CD4-positive, alpha-beta T cell treated with Interleukin-2 at 100 ng/mL for 4 hours (primary cell): ENCODE measurements at places on chromosomes 4 and X.

DNA sequence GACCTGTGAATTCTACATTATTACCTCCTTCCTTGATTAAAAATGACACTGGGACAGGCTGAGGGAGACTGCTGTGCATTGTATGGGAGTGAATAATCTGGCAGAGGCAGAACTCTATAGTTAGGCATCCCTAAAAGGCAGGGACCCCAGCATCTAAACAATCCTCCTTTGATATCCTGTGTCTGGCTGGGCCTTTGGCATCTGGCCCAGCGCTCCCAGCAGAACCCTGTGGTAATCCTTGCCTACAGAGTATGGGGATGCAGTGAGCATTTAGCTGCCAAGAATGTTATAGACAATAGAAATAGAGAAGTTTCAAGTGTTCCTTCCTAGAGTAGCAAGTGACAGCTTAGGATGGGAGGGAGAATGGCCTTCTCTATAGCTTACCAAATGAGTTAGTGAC is 38.5 kb downstream of the ZCCHC12 start:
- DNase-seq: no peak

GRCh38 chr4:61426229-61426628 is 226.1 kb downstream of the ADGRL3 start:
- no peak for DNase-seq

DNA sequence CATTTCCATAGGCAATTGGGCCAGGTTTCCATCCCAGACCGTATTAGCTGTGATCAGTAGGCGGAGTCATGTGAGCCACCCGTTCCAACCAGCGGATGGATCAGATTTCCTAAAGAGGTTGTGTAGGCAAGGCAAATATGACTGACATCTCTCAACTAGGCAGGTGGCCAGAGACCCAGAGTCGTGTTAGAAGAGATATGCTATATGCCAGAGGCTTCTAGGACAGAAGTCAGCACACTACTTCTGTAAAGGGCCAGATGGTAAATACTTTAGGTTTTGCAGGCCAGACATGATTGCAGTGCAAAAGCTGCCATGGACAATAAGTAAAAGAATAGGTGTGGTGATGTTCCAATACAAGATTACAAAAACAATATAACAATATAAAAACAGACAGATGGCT is 788.4 kb downstream of the RPA4 start:
- no peak for DNase-seq

GRCh38 chr4:167176723-167177367 is 57.4 kb downstream of the SPOCK3 start:
- DNase-seq: no peak

- DNase-seq: no peak
Measured at GRCh38 chr4:87270144-87270543, 49.7 kb upstream of the KLHL8 start.

DNA sequence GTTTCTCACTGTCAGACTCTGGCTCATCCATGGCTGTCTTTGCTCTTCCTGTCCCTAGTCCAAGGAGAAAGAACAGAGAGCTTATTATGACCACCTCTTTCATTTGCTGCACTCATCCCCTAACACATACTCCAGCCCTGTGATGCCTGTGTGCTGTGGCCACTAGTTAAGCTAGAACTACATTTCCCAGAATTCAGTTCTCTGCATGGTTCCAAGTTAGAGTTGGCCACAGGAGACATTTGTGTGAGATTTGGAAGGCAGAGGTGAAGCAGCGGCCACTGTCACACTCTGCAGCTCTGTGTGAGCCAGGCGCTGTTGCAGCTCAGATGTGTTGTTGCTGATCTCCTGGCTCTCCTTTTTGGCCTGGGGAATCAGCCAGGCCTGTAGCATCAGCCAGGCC is 188.2 kb upstream of the ATP6AP2 start:
- no peak for DNase-seq

- DNase-seq: peak; percentile 82
Measured at GRCh38 chrX:100768679-100769338, 36.9 kb upstream of the SYTL4 start.

- DNase-seq: no peak
Measured at GRCh38 chr4:168621806-168622589, 125.1 kb downstream of the PALLD start.

GRCh38 chrX:55640854-55641253 is 17.7 kb downstream of the FOXR2 start:
- no peak for DNase-seq

DNA sequence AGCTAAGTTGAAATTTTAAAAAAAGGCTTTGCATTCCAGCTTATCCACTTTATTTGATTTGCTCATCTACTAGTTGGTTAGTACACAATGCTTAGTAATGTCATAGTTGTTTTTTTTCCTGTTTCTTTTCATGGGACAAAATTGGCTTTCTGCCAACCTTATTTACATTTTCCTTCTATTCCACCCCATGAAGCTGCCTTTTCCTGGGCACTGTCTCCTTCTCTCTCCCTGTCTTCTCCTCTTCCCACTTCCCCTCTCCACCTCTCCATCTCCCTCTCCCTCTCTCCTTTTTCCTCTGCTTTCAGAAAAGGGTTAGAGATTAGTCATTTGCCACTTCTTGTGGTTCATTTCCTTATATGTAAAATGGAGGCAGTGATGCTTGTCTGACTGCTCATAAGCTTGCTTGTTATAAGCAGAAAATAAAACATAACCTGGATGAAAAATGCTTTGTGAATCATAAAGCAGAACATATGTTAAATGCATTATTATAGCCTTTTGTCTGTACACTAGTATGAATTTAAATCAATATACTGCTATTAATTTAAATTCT is 181.9 kb downstream of the CEP135 start:
- no peak for DNase-seq

- no peak for DNase-seq
Measured at GRCh38 chr4:153816542-153816941, 27.7 kb upstream of the SFRP2 start.

- DNase-seq: no peak
Measured at GRCh38 chrX:123181233-123181914, 2.7 kb upstream of the GRIA3 start.

DNA sequence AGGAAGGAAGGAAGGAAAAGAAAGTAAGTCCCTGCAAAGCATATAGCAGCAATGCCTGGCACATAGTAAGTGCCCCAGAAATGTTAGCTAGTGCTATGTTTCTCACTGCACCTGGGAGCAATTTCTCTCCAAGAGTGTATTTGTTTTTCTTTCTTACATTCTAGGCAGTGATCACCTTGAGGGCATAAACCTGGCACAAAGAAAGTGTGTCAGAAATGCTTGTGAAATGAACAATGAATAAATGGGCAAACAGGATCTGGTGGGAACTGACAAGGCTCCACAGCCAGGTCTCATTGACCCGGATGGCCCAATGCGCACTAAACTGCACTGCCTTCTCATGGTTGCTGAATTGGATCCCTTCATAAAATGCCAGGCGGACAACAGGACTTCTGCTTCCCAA is 316.4 kb downstream of the LDB2 start:
- DNase-seq: no peak

DNA sequence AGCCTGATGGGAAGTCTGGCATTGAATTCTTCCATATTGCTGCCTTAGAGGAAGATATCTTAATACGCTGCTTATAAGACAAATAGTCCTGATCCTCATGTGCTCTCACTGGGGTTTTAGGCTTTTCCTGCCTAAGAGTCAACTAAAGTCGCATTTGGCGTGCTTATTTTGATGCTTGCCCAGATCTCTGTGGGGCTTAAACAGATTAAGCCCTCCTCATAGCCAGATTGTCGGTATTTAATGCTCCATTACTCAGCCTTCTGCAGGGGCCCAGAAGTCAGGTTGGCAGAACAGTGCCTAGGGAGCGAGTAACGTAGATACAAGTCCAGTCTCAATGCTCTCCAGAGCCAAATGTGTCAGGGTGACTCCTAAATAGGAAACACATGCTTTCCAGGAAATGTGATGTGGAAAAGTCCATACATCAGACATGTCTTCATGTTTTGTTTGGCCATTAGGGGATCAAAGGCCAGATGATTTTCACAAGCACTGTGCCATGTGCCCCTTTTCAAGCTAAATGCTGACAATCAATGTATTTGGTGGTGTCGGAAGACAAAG is 262.8 kb downstream of the PRDM5 start:
- DNase-seq: no peak

GRCh38 chrX:154382483-154383069 is 3.5 kb downstream of the EMD start:
- no peak for DNase-seq

DNA sequence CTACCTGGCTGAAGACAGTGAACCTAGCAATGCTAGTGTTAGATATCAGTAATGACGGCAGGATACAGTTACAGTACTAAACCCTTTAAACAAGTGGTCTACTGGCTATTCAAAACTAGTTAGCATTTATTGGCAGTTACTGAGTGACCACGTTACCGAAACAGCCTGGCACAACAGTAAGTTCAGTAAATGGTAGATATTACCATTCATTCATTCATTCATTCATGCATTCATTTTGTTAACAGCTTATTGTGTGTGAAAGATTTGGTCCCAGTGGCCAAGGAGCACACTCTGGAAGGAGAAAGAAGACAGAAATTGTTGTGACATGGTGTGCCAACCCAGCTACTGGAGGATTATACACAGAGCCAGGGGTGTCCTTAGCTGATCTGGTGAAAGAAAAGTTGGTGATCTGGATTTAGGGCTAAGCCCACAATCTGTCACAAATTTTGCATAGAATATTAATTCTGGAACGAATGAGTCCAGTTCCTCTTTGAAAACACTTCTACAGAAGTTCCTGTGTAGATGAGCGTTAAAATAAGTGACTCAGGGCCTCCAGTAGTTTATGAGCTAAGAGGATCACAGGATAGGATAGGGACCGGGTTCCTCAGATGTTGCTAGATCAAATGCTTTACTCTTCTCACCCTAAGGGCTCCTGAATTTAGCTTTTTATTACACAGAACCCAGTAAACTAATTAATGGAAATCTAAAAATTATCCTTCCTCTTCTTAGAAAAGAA is 179.1 kb downstream of the CBR4 start:
- DNase-seq: no peak

- no peak for DNase-seq
Measured at GRCh38 chrX:10015723-10016518, 48.8 kb downstream of the CLDN34 start.

GRCh38 chr4:164239976-164240375 is 514.0 kb upstream of the SMIM31 start:
- DNase-seq: no peak

- DNase-seq: no peak
Measured at GRCh38 chr4:161252520-161253141, 911.2 kb downstream of the FSTL5 start.

GRCh38 chr4:46385946-46386345 is 4.0 kb downstream of the GABRA2 start:
- no peak for DNase-seq
